ENCODE measurements at places on chromosomes 7 and 10. TPM values are rescaled to one million over a fixed set of nuclear protein-coding genes. Genes with fewer than 3 reads are reported as not detected.

DNA sequence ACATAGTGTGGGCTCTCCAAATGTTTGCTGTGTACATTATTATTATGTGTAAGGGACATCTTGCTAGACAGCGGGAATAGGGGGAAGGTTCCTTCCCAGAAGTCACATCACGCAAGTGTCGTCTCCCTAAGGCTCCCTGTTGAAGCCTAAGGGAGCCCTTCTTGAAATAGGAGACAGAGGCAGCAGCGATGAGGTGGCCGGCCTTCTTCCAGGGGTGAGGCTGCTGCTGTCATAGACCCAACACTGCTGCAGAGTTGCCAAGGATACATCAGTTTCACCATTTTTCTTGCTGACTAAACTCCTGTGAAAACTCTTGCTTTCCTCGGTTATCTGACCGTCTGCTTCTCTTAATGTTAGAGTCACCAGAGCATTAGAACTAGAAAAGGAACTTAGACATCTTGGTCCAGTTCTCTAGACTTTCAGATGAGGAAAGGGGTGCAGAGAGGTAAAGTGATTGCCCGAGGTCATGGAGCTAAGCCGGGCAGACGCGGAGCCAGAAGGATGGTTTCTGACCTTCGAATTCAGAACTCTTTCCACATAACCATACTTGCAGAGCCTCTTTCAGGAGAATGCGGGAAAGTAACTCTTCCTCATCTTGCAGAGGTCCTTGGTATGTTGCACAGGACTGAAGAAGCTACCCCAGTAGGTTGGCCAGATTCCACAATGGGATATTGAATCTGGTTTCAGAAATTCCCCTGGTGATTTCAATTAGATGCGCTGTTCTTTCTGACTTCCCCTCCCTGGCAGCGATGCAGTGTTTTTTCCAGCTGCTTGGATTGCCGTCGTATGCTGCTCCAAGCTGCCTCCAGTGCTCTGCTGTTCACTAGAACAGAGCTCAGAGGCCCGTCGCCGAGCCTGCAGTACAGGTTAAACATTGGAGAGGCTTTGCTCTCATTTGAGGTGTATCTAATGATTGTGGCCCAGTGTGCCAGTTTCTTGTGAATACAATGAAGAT is 217.1 kb downstream of the CAMK1D start:
- DNase-seq: peak; percentile 28

GRCh38 chr10:63596924-63597323 is 75.7 kb downstream of the REEP3 start:
- no peak for DNase-seq

DNA sequence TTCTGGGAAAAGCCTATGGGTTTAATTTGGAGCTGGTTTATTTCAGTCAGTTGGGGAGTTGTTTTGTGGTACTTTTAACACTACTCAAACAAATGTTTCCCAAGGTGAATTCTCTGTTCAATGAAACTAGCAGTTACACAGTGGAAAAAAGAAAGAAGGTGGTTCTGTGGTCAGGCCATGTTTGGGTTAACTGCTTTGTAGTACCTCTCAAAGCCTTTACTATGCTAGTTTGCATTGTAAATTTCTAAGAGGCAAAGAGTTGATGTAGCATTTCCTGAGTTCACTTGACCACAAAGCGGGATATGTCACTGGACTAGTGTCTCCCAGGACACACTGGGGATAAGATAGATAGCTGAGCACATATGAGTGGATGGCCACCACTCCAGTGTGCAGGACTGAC is 145.4 kb downstream of the KIF20B start:
- DNase-seq: no peak

GRCh38 chr7:128876127-128876526 is 13.5 kb downstream of the ATP6V1F start:
- no peak for DNase-seq

- DNase-seq: no peak
Observed at GRCh38 chr7:43799605-43800004, 41.1 kb downstream of the BLVRA start.

DNA sequence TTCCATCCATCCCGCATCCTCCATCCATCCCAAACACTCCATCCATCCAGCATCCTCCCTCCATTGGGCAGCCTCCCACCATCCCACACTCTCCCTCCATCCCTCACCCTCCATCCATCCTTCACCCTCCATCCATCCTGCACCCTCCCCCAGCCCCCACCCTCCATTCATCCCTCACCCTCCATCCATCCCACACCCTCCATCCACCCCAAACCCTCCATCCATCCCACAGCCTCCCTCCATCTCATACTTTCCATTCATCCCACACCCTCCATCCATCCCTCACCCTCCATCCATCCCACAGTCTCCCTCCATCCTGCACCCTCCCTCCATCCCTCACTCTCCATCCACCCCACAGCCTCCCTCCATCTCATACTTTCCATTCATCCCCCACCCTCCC is 60.4 kb downstream of the FOXI2 start:
- no peak for DNase-seq

- no peak for DNase-seq
Observed at GRCh38 chr10:59881640-59882039, 24.7 kb downstream of the CCDC6 start.

DNA sequence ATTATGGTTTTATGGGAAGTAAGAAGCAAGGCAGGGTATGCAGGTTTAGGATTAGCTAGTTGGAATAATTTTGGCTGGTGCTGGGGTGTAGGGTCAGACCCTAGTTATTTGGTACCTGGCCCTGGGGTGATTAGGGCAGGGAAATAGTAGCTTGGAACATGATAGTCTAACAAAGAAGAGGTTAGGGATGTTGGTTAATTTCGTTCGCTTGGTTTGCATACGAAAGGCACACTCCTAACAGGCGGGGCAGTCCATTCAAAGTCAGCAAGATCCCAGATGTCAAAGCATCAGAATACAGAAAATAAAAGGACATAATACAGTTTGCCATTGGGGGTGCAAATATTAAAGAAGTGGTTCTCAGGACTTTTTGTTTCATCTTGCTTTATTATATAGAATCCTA is 55.7 kb upstream of the ITPRID1 start:
- DNase-seq: no peak

GRCh38 chr10:91592266-91592975 is 40.5 kb downstream of the PPP1R3C start:
- DNase-seq: no peak

Gene GIMAP4
- total RNA-seq: 31.2 TPM

Gene TPST1
- 5.7 TPM for total RNA-seq
